Stimulated activated CD4-positive, alpha-beta T cell treated with anti-CD3 and anti-CD28 coated beads, Interleukin-12 subunit alpha, Interleukin-12 subunit beta, amount 100 ng/mL, for 24 hours (primary cell): ENCODE measurements at places on chromosomes 5 and 9.

GRCh38 chr9:76516350-76516749 is 57.4 kb downstream of the GCNT1 start:
- no peak for DNase-seq

DNA sequence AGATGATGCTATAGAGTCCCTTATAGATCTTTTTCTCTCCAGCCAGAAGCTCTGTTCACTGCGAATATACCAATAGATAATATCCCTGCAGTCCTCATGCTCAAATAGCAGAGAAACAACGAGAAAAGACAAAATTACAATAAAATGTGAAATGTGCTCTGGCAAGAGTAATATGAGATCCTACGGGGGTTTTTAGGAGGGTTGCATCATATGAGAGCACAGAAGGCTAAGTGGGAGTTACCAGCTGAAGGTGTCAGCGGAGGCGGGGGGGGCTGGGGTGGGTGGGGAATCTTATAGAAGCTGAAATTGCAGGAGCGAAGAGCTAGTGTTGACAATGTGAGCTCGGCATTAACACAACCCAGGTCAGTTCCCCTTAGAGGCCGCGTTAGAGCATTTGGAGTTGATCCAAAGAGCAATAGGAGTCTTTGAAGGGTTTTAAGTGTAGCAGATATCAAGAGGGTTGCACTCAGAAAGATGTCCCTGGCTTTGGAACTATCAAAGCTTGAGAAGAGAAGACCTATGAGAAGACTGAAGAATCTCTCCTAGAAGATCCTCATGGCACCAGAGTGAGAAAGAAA is 109.7 kb downstream of the BASP1 start:
- no peak for DNase-seq

DNA sequence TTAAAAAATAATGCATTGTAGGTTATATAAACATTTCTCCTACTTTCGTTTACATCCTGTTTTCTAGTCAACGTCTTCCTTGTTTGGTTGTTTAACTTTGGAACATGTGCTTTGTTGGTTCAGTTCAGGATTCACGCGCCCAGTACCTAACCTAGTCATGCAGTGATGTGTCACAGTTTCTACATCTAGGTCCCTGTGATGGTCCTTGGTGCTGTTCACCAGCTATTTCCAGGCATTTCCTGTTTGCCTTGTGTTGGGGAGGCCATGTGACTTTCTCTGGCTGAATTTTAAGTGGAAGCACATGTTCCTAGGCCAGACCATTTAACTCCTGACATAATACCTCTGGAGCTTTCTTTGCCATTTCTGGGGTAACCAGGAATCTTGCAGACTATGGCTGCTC is 292.3 kb downstream of the SMARCA2 start:
- DNase-seq, result no peak

DNA sequence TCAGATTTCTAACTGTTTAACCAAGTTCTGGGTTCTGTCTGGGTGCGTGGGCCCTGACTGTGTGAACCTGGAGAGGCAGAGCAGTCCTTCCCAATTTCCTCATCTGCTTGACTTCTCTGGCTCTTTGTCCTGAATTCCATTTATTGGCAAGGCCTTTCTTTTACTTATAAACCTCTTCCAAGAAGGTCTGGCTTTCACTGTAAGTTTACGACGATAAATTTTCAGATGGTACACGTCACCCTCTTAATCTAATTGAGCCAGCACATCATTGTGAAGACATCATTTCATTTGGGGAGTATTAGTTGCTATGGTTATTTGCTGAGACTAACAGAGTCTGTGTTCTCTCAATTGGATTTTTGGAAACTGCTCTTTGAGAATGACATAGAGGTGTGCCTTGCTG is 92.4 kb downstream of the ARHGAP26 start:
- DNase-seq, result no peak

DNA sequence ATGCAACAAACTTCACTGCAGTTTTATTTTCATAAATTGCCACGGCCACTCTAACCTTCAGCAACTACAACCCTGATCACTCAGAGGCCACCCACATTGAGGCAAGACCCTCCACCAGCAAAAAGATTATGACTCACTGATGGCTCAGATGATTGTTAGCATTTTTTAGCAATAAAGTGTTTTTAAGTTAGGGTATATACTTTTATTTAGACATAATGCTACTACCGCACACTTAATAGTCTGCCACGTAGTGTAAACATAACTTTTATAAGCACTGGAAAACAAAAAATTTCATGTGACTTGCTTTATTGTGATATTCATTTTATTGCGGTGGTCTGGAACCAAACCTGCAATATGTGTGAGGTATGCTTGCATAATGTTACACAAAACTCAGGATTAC is 257.9 kb downstream of the ZSWIM6 start:
- no peak for DNase-seq
